Astrocyte of the hippocampus (primary cell): ENCODE measurements at places on chromosomes 16 and 17.

DNA sequence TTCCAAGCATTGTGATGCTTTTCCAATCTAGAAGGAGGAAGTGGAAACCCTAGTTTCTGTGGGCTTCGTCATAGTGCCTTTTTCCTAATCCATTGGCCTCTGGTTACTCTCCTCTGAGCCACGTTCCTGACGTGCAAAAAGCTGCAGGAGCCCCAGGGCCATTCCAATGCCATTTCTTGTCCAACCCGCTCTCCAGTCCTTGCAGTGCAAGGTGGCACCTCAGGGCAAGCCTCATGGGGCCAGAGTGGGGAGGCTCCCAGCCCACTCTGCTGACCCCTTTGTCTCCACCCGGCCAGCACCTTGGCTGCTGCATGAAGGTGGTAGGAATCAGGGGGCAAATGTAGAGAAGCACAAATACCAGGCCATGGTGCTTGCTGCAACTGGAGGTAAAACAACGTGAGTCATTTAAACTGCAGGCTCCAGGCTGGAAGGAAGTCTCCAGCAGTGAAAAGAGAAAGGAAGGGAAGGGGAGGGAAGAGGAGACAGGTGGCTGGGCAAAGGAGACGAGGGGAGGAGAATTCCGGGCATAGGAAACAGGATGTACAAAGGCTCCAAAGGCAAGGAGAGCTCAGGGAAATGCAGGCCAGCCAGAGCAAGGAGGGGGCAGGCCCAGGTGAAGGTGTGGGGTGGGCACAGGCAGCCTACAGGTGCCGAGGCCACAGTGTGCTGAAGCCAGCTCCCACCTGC lies 168.2 kb upstream of the TNRC6C start:
- no peak for DNase-seq

DNA sequence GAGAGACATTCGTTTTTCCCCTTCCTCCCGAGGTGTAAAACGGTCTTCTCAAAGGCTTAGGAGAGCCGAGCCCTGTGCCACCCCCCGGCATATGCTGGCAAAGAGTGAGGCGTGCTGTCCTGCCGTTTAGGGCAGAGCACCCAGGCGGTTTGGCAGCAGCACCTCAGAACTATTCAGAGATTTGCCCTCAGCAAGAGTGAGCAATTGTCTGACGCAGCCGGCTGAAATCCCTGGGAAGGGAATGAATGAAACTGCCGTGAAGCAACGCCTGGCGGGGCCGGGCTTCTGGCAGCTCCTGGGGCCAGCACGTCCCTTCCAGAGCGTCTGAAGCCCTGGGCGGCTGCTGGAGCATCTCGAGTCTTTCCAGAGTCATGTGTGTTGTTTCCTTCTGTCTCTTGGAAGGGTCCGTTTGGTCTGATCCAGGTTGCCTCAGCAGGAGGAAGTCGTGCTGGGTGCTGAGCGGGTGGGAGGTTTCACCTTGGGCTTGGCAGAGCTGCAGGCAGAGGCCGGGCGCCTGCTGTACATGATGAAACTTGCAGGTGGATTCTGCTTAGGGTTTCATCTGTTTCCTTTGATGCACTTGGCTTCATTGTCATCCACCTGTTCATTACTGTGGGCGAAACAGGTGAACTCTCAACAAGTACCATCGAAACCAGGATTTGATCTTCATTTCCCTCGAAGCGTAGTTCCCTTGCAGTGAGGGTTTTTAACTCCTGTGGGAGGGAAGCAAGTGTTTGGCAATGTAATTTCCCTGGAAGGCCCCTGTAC lies 35.4 kb downstream of the TBCD start:
- DNase-seq, result peak; percentile 91

DNA sequence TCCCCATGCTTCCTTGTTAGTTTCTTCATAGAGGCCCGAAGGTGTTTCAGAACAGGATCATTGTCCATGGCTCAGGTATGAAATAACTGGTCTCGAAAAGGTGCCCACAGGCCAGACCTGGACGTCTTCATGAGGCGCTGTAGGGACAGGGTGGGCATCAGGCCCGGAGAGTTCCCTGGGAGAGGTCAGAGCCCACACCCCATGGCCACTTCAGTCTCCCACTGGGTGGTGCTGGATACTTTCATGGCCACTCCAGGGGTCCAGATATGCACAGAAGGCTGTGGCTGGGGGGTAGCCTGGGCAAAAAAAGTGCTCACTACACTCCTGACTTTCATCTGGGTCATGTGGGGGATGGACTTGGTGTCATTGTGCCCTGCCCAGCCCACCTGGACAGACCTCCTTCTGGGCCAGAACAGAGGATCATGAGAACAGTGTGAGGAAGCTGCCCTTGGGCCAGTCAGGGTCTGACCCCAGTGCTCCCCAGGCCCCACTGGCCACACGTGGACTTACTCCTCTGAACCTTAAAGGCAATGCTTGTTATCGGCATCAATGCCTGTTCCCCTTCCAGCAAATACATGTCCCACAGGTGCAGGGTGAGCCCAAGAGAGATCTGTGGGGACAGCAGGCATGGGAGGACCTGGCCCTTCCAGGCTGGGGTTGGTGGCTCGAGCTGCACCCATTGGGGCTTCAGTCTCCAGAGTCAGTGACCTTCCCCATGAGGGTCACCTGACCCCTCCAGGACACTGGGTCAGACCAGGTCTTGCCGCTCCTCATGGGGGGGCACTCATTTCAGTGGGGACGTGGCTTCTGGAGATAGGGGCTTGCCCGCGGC lies 36.9 kb downstream of the LGALS9 start:
- no peak for DNase-seq

DNA sequence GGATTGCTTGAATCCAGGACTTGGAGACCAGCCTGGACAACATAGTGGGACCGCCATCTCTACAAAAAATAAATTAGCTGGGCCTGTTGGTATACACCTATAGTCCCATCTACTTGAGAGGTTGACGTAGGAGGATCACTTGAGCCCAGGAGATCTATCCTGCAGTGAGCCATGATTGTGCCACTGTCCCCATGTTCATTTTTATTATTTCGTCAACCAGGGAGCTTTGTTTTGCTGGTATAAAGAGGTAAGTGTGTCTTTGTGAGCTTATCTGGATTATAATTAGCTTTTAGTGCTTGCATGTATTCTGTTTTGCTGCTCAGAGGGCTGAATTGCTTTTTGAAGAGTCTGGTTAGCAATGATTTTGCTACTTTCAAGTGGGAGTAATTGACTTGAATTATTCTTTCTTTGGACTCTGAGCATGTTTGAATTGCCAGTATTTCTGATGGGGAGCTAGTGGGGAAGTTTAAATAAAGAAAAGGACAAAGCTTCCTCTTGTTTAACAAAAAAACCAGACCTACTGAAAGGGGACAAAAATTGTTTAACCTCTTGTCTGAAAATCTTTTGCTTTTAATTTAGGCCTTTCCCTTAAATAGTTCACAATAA lies 31.6 kb upstream of the BCAS3 start:
- no peak for DNase-seq

GRCh38 chr17:73318836-73319235 lies 7.0 kb upstream of the CDC42EP4 start:
- no peak for DNase-seq

- DNase-seq, result no peak
Measured at GRCh38 chr17:45369421-45369820, 52.6 kb upstream of the MAP3K14 start.

DNA sequence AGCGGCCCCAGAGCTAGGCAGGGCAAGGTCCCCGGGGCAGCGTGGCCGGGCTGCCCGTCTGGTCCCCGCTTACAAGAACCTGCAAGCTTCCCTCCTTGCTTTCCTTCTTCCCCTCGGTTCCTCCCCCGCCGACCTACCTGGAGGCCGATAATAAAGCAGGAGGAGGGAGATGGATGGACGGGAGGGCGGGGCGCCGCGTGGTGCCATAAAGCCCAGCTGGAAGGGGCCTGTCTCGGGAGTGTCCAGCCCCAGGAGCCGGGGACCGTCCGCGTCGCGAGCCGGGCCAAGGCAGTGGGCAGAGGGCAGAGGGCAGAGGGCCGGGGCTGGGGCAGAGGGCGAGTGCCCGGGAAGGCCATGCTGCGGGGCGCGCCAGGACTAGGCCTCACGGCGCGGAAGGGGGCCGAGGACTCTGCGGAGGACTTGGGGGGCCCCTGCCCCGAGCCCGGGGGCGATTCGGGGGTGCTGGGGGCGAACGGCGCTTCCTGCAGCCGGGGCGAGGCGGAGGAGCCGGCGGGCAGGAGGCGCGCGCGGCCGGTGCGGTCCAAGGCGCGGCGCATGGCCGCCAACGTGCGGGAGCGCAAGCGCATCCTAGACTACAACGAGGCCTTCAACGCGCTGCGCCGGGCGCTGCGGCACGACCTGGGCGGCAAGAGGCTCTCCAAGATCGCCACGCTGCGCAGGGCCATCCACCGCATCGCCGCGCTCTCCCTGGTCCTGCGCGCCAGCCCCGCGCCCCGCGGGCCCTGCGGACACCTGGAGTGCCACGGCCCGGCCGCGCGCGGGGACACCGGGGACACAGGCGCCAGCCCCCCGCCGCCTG lies at the start of gene BHLHA9:
BHLHA9 (plus strand) TSS at position 235 of the 820 bp plus-strand sequence; CDS start at position 355, 120 bp downstream.
- DNase-seq, result peak; percentile 34

DNA sequence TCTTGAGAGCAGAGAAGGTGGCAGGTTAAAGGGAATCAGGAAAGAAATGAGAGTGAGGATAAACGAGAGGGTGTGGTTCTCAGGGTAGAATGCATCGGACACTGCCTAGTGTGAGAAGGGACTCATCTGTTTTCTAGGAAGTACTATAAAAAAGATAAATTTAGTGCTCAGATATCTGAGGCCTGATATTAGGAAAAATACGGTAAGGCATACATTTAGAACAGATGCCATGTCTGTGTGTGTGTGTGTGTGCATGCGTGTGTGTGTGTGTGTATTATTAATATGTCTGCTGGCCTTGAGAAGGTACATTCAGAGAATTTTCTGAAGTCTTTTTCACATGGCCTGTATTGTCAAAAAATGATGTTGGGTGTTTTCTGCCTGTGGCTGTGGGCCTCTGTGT lies 414.8 kb downstream of the MAF start:
- DNase-seq, result no peak

GRCh38 chr17:44887971-44888954 lies 11.0 kb downstream of the EFTUD2 start:
- no peak for DNase-seq

DNA sequence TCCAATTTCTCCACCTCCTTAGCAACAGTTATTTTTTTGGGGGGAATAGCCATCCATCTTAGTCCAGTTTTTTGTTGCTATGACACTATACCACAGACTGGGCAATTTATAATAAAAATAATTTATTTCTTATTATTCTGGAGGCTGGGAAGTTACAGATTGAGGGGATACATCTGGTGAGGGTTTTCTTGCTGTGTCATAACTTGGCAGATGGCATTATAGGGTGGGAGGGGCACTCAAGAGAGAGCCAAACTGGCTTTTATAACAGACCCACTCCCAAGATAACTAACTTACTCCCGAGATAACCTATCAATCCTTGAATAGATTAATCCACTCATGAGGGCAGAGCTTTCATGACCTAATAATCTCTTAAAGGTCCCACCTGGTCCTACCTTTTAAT lies 84.2 kb downstream of the ABCA8 start:
- no peak for DNase-seq

DNA sequence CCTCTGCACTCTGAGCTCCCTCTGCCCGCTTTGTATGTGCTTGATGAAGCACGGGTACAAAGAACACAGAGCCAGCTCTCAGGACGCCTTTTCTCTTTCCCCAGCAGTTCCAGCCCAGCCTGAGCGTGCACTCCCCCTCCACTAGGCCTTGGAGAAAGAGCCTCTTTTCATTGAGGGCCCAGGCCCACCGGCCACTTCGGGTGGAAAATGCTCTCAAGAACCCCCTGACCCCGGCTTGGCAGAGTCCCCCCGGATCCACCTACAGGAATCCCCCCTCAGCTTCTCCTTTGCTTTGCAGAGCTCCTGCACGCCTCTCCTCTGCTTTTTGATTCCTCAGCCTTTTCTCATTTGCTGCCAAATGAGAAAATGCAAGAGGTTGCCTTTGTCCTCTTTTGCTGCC lies 30.2 kb downstream of the MRC2 start:
- no peak for DNase-seq

- peak; percentile 2 for DNase-seq
Measured at GRCh38 chr16:21194771-21195301, 16.5 kb downstream of the ZP2 start.

- no peak for DNase-seq
Measured at GRCh38 chr16:79407461-79408135, 192.9 kb downstream of the MAF start.

DNA sequence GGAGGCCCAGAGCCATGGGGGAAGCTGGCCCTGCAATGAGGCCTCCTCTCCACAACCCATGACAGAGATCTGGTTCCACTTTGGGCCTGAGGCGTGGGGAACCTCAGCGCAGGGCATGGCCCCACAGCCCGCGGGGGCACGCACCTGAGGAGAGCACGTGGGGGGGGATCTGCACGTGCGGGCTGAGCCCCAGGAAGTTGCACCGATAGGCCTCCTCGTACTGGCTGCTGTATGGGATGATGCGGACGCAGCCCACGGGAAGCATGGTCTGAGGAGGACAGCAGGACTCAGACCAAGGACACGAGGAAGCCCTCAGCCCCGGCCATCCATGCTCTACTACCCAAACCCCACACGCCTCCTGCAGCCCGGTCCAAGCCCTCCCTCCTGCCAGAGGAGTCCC lies 10.1 kb upstream of the PLD6 start:
- no peak for DNase-seq

DNA sequence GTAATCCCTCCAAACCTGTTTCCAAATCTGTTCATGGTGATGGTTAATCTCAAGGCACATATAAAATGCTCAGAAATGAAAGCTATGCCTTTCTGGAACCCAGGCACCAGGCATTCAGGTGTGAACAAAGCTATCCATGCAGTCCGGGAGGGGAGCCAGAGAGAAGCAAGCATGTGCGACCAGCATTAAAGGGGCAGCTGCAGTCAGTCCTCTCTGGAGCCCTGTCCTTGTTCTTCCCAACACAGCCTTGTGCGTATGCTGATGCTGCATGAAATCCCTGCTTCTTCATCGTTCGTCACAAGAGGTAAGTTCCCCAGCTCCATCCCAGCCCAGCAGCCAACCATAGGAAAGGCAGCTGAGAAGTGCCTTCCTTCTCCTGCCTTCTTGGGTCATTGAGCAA lies 148.7 kb downstream of the GRIN2A start:
- peak; percentile 36 for DNase-seq

GRCh38 chr17:21397341-21398190 lies 21.4 kb downstream of the KCNJ12 start:
- DNase-seq, result peak; percentile 65

GRCh38 chr16:7338826-7339225 lies 6.2 kb downstream of the RBFOX1 start:
- no peak for DNase-seq

DNA sequence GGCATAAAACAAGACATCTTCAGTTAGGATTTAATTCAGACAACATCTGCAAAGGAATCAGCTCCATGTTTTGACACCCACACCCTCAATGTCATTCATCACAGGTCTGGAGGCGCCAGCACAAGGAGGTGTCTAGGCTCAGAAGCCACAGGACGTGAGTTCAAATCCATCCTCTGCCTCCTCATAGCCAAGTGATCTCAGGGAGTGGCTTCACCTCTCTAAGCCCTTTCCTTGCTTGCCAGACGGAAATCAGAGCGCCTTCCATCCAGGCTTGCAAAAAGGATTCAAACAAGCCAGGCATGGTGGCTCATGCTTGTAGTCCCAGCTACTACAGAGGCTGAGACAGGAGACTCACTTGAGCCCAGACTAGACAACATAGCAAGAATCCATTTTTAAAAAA lies 84.6 kb downstream of the GSG1L start:
- no peak for DNase-seq

- DNase-seq, result no peak
Measured at GRCh38 chr17:75555679-75556153, 30.2 kb downstream of the LLGL2 start.
